KBM-7 (cell line): ENCODE measurements at places on chromosomes 6 and 20.

DNA sequence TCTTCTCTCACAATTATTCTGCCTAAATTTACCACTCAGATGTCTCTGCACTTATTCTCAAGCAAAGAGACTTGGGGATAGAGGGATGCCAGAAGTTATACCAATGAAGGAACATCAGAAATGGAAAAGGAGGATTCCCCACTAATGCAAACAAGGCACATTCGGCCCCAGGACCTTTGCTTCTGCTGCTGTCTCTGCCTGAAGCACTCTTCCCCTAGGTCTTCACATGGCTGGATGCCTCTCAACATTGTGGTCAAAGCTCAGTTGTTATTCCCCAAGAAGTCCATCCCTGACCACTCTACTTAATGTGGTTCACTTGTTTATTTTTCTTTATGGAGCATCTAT, 508.7 kb downstream of the DOK5 start:
- no peak for DNase-seq

- peak; percentile 49 for DNase-seq
These were observed 9.7 kb upstream of the CEP43 start for GRCh38 chr6:166989427-166990032.

GRCh38 chr6:158072083-158072721, 90.5 kb downstream of the SYNJ2 start:
- peak; percentile 72 for DNase-seq

- peak; percentile 25 for DNase-seq
These were observed 142.3 kb upstream of the SLC22A16 start for GRCh38 chr6:110618591-110619267.

DNA sequence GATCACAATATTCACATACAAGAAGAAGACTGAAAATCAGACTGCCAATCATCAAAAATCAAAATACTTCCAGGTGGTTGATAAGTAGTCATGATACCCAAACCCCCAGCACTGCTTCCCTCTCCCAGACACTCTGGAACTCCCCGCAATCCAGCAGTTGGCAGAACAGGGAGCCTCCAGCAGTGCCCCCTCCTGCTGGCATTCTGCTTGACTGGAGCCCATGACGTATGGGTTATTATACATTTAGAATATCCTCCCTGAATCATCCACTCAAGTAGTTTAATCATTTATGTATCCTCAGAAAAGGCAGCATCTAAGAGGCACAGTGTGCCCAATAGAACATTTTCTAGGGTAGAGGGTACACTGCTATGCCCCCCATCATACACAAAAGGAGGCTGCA, 9.3 kb upstream of the OGFRL1 start:
- DNase-seq: no peak

DNA sequence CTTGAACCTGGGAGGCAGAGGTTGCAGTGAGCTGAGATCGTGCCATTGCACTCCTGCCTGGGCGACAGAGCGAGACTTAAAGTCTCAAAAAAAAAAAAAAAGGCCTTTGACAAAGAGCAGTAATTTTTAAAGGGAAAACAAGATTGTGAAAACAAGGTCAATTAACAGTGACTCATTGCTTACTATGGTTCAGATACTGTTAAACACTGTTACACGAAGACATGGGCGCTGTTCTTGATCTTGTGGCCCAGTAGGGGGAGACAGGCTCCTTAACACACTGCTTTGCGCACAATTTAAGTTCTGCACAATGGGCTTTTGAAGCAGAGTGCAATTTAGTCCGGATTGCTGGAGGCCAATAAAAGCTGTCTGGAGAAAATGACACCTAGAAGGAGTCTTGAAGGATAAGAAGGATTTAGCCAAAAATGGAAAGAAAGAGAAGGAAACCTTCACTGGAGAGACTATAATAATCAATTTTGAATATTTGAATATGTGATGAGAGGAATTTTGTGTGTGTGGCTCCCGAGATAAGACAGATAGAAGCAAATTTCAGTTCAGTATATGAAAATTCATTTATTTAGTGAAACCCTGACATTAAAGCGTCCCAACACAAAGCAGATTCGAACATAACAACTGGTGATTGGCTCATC, 6.0 kb upstream of the LATS1 start:
- DNase-seq: peak; percentile 65

DNA sequence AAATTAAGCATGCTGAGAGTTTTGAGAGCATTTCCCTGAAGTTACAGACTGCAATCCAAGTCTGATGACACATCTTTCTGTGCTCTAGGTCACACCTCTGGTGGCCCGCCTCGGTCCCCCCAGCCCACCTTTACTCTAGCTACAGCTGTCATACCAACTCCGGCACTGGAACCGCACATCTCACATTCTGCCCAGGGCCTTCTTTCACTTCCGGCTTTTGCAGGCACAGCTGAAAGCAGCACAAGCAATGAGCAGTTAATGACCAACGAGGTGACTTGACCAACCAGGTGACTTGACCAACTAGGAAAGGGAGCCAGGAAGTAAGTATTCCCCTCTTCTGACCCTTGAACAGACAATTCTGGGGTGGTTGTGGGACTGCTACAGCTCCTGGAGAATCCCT, 88.6 kb upstream of the MOCS1 start:
- no peak for DNase-seq

GRCh38 chr6:16466800-16467553, 228.6 kb downstream of the GMPR start:
- no peak for DNase-seq

DNA sequence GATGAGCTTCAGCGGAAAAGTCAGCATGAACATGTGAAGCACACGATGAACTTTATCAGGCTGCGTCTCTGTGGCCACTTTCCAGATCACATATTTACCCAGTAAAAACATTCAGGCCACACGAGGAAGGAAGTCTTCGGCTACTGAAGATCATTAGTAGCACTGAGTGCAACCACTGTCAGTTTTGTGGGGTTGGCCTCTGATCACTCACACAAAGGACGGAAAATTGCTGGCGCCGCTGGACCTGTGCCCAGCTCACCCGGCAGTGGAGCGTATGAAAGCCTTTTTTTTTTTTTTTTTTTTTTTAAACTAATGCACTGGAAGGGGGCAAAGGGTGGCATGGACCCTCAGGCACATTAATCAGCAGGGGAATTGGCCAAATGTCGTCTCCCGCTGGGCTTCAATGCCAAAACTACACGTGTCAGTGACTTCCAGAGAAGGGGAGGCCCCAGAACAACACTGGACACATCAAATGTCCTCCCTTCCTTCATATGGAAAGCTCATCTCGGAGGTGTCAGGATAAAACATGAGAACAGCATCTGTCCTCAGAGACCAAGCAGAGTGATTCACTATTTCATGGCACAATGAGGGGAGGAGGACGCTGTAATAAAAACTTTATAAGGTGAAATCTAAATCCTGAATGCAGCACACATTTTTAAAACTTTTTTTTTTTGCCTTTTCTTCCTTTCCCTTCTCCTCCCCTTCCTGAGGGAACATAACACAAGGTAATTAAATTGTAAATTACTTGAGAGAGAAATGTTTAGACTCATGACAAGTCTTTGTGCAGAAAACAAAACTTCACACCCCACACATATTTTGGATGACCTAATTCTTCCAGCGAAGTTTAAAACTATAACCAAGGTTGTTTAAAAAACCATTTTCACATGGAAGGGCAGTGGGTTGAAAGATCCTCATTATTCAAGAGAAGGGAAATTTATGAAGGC, 223.4 kb downstream of the FOXC1 start:
- peak; percentile 57 for DNase-seq

GRCh38 chr6:72966628-72967280, 258.5 kb downstream of the KHDC1L start:
- peak; percentile 58 for DNase-seq

DNA sequence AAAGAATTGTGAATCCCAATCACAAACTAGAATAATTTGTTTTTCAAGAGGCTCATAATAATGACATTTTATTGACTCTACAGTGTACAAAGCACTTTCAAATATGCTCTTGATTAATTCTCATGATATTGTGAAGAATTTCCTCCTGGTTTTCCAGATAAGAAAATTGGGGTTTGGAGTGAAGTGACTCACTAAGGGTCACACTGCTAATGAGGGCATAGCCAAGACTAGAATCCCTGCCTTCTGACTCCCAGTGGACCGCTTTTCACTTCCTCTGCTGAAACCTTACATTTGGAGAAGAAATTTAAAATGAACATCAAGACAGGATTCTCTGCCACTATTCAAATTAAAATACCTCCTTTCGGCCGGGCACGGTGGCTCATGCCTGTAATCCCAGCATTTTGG, 38.3 kb upstream of the LTV1 start:
- DNase-seq: no peak

- DNase-seq: no peak
These were observed 81.3 kb downstream of the VEGFA start for GRCh38 chr6:43851204-43851865.
